Glutamatergic neuron (in vitro differentiated cells): ENCODE measurements at places on chromosomes 1 and 21.
A peak's percentile ranks its signal among the peaks of the same experiment; 100 is the strongest.

- DNase-seq, result no peak
Observed at GRCh38 chr1:204584699-204585372, 68.6 kb downstream of the MDM4 start.

- DNase-seq, result no peak
Observed at GRCh38 chr1:30198795-30199403, 524.5 kb downstream of the MATN1 start.

- DNase-seq, result no peak
Observed at GRCh38 chr1:212613440-212614335, 5.1 kb downstream of the ATF3 start.

DNA sequence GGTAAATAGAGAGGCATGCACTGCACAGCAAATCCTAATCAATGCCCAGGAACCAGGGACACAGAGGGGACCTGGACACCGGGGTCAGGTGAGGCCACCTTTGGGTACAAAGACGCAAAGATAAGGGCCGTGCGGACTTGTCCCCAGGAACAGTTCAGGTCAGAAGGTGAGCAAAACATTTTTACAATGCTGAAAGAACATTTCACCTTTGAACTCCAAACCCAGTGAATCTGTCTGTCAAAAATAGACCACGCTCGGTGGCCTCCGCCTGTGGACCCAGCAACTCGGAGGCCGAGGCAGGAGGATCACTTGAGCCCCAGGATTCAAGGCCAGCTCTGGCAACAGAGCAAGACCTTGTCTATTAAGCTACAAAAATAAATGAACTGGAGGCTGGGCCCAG is 15.2 kb downstream of the TNFRSF14 start:
- no peak for DNase-seq

GRCh38 chr1:23188434-23188884 is 19.8 kb upstream of the LUZP1 start:
- no peak for DNase-seq

DNA sequence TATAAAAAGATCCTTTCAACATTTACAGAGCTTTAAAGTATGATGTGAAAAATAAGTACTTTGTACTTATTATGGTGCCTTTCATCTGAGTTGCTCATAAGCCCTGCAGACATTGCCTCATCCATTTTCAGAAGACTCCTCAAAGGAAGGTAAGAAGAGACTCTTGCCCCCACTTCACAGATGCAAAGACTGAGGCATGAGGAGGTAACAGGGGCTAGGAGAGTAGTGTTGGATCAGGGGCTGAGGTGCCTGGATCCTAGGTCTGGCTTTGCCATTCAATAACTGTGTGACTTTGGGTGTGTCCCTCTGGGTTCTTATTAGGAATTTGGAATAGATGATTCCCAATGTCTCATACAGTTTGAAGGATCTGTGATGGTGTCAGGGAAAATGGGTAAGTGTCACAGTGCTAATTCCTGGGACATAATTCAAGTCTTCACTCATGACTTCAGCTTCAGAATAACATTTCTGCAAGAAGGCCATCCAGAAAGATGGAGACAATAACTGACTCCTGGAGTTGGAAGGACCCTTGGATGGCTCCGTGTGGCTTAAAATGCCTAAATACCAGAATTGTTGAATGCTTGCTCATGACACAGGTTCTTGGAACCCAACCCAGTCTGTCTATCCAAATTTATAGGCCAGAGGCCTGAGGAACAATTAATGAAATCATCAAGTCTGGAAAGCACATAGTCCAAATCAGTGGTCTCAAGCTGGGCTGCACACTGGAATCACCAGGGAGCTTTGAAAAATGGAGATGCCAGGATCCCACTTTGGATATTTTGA is 93.1 kb upstream of the RUNX1 start:
- no peak for DNase-seq

DNA sequence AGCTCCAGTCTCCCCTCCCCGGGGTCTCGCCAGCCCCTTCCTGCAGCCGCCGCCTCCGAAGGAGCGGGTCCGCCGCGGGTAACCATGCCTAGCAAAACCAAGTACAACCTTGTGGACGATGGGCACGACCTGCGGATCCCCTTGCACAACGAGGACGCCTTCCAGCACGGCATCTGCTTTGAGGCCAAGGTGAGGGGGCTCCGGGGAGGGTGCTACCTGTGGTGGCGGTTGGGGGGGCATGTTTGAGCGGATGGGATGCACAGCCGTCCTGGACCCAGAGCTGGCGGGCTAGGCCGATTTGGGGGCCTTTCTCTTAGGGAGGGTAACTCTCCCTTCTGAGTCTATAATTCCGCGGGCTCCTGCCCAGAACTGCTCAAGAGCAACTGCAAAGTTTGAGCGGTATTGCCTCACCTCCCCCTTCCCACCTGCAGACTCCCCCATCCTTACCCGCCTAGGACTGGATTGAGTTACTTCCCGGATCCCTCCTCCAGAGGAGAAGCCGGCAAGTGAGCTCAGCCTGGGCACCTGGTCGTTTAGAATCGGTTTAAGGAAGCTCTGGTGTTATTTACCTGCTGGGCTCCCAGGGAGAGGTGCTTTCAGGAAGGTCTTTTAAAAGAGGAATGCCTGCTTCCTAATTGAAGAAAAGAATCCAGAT is 730 bp downstream of the NOS1AP start:
- DNase-seq, result no peak

- DNase-seq, result peak; percentile 92
Observed at GRCh38 chr1:152001631-152002584, 8.2 kb upstream of the S100A10 start.

GRCh38 chr1:23905461-23906025 is 7.6 kb downstream of the CNR2 start:
- no peak for DNase-seq

DNA sequence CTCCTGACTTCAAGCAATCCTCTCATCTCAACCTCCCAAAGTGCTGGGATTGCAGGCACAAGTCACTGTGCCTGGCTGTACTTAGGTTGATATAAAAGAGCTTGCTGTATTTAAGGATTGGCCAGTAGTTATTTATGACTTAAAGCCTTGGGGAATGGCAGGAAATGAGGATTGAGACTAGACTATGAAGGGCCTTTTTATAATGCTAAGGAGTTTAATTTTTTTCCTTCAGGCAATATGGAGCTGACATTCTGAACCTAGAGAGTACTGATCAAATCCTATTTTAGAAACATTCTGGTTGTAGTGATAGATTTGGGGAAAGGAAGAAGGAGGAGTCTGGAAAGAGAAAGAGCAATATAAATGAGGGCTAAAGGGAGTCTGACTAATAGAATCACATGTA is 44.7 kb downstream of the MSH4 start:
- no peak for DNase-seq
